ENCODE measurements at places on chromosomes 6 and 20.

GRCh38 chr6:1802491-1803395, 193.0 kb downstream of the FOXC1 start:
- peak; percentile 58 for DNase-seq

DNA sequence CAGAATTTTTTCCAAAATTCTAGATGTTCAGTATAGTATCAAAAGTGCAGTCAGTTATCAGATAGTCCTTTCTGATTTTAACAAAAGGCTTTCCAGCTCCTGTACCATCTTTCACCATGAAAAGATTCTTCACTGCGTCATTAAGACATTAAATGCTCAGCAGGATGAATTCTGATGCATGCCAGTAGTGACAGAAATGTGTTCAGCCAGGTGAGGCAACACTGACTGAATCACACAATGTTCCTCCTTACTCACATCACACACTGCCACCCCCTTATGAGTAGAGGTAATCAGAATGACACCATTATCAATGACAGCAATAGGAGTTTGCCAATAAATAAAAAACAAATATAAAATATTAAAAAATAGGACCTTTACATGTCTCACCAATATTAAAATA, 426.6 kb upstream of the PLCB4 start:
- DNase-seq = no peak

GRCh38 chr20:37316116-37316774, 26.8 kb downstream of the MANBAL start:
- DNase-seq = no peak

GRCh38 chr6:121485359-121485811, 49.9 kb downstream of the GJA1 start:
- DNase-seq = no peak

GRCh38 chr6:34018961-34019606, 126.8 kb downstream of the GRM4 start:
- DNase-seq = no peak

DNA sequence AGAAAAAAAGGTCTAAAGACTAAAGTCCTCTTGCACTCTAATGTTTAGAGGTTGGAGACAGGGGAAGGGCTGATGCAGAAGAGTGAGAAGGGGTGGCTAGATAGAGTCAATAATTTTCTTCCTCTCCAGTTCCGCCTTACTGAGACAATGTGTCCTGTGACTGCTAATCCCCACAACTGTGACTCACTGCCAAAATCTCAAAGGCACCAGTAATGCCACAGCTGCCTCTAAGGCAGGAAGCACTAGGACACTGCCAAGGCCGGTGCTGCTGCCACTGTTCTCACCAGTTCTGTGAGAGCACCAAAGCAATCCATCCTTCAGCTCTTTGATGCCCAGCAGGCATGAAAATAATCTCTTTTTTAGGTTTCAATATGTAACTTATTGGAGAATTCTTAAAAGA, 701.9 kb upstream of the MAP3K7 start:
- no peak for DNase-seq

GRCh38 chr20:1436263-1436662, 30.4 kb downstream of the NSFL1C start:
- no peak for DNase-seq

DNA sequence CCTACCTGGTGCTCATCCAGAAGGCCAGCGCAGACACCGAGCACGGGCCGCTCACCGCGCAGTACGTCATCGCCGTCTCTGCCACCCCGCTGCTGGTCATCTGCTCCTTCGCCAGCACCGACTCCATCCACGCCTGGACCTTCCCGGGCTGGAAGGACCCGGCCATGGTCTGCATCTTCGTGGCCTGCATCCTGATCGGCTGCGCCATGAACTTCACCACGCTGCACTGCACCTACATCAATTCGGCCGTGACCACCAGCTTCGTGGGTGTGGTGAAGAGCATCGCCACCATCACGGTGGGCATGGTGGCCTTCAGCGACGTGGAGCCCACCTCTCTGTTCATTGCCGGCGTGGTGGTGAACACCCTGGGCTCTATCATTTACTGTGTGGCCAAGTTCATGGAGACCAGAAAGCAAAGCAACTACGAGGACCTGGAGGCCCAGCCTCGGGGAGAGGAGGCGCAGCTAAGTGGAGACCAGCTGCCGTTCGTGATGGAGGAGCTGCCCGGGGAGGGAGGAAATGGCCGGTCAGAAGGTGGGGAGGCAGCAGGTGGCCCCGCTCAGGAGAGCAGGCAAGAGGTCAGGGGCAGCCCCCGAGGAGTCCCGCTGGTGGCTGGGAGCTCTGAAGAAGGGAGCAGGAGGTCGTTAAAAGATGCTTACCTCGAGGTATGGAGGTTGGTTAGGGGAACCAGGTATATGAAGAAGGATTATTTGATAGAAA, 2.0 kb downstream of the SLC35D3 start:
- peak; percentile 28 for DNase-seq

GRCh38 chr6:69622924-69623323, 173.9 kb downstream of the LMBRD1 start:
- DNase-seq = peak; percentile 27

DNA sequence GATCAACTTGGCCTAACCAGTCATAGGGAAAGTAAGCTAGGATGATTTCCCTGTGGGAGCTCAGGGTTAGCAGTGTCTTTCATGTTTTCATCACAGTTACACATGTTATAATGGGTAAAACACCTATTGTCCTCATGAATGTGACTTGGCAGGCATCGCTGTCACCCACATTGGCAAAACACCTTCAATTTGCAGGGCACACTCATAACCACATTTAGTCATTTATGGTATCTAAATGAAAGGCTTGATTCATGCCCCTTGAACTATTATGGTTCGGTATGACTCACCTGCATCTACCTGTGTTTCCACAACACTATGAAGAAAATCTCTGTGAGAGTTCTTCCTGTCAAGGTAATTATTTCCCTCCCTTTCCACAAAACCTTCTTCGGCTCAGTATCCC, 49.2 kb downstream of the FRK start:
- no peak for DNase-seq

GRCh38 chr6:579339-579738, 77.6 kb downstream of the HUS1B start:
- no peak for DNase-seq

- no peak for DNase-seq
Observed at GRCh38 chr6:117771403-117771802, 96.1 kb downstream of the NUS1 start.

DNA sequence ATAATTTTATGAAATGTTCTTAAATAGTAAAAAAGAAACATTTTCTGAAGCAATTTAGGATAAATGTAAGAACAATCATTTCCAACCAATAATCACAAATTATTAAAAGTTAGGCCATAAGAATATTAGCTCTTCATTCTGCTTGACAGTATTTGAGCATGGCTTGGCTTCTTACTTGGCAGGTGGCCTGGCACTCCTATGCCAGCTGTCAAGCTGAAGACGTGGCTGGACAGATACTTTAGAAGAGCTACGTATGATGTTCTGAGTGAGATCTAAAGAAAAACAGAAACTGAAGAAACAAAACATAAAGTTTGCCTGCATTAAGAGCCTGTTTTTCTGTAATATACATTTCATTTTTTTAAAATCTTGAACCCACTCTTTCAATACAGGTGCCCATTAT, 438.9 kb downstream of the GRIK2 start:
- no peak for DNase-seq

DNA sequence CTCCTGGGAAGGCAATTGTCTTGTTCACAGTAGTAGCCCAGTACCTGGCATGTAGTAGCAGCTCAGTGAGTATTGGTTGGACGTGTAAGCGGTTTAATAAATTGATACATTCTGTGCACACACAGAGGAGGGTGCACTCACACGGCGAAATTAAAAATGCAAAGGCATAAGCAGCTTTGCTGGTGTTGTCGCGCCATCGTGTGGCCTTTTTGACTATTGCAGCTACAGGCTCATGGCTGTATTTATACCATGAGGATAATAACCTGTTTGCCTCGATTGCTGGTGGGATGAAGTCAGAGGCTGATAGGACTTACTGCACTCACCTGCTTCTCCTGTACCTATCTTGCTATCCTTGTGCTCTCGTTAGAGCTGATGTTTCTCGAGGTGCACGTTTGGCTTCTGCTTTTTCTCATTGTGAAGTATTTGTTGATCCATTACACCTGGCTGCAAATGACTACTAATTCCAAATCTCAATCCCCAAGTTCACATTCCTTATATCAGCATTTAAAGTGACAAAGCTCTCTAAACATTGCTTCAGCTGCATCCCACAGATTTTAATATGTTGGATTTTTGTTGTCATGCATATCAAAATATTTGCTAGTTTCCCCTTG, 61.5 kb downstream of the TBXT start:
- peak; percentile 75 for DNase-seq

- no peak for DNase-seq
Observed at GRCh38 chr20:37503256-37503927, 17.7 kb upstream of the NNAT start.

- peak; percentile 71 for DNase-seq
Observed at GRCh38 chr20:57428324-57429158, 37.3 kb downstream of the RBM38 start.

GRCh38 chr20:38729767-38730166, 5.5 kb downstream of the SLC32A1 start:
- DNase-seq = no peak

- DNase-seq = no peak
Observed at GRCh38 chr6:138568997-138569396, 69.7 kb upstream of the NHSL1 start.

DNA sequence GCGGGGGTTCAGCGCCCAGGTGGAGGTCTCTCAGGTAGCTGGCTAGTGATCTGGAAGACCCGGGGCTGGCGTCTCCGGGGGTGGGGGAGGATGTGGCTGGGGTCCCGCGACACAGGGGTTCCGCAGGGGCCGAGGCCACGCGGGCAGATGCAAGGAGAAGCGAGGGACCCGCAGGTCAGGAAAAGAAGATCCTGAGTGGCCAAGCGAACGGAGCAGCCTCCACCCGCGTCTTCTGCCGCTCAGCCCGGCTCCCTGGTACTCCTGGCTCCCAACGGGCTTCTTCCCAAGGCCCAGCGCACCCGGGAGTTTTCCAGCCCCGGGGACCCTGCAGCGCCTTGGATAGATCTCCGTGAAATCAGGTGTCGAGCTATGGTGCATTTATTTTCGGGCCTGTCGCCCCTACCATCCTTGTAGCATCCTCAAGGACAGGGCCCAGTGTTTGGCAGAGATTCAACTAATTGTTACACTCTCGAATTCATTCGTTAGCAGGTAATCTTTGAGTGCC, 682 bp upstream of the CHD6 start:
- no peak for DNase-seq

DNA sequence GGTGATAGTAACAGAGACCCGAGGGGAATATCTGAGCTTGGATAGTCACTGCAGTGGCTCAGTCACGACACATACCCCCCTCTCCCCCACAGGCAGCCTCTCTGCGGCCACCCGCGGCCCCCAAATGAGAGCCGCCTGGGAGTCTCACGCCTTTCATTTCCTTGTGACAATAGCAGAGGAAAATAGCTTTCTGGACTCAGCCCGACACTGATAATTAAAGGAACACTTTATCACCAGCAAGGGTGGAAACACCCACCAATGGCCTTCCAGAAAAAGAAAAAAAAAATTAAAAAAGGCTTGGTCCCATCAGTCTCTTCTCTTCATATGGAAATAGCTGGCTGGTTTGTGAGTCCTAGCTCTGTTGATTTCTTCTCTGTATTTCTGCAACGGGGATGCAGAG, 35.1 kb upstream of the KCNG1 start:
- DNase-seq = peak; percentile 16

GRCh38 chr6:14383393-14384174, 266.0 kb downstream of the CD83 start:
- no peak for DNase-seq

- DNase-seq = no peak
Observed at GRCh38 chr6:84825461-84825860, 61.1 kb upstream of the TBX18 start.

DNA sequence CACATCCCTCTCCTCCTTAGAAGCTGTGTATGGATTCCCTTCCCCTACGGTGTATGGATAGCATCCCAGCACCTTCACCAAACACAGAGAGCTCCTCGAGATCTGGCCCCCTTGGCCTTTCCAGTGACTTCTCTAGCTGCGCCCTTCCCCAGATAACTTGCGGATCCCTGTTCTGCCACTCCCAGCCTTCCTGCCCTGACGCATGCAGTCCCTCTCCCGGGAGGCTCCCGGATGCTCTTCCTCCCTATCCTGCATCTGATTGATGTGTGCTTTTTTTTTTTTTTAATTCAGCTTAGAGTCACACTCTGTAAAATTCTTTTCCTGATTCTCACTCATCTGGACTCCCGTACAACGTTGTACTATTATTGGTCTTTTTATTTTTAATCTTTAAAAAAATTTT, 44.8 kb downstream of the GCNT2 start:
- DNase-seq = no peak

- DNase-seq = no peak
Observed at GRCh38 chr6:111461860-111462259, 21.2 kb downstream of the REV3L start.

DNA sequence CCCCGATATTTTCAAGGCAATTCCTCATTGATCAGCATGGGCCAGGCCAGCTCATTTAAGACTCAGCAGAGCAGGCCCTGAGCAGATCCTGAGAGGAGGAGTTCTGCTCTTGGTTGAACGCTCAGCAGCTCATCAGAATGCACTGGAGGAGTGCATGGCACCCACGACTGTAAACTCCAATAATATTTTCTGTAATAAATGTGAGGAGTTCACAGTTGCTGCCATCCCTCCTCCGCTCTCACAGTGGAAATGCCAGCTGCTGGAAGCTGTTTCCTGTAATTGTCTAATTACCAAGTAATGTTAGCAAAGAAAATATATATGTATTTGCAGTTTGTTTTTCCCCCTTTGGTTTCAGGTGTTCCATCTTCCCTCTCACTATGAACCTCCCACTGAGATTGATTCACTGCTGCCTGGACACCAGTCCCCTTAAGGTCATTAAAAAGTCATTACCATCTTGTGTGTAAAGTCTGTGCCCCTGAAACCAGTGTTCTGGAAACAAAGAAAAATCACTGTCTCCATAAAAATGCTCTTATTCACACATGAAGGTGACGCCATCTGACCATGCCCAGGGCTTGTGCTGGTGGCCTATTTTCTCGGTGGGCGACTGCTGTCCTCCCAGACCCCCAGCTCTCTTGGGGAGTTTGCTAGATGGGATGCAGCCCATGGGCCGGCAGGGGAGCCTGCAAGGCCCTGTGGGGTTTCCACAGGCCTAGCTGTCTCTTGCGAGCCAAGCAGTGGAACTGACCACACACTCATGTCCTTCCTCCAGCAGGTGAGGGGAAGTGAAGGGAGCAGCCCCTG, 374.2 kb downstream of the ZFAND3 start:
- no peak for DNase-seq

DNA sequence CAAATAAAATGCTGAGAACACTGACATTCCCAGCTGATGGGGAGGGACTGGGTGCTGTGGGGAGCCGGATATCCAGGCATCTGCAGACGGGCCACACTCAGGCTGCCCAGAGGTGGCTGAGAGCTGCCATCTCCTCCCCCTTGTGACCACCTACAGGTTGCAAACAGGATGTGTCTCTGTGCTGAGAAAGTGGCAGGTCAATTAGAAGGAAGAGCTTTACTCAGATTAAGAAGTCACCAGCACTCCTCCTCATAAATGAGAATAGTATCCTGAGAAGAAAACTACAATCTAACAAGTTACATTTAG, 63.0 kb downstream of the HUS1B start:
- peak; percentile 61 for DNase-seq

- DNase-seq = no peak
Observed at GRCh38 chr6:15475872-15476271, 187.0 kb downstream of the DTNBP1 start.

GRCh38 chr6:149484733-149485700, at the start of gene ZC3H12D:
Gene ZC3H12D (minus strand): TSS chr6:149485014. CDS start chr6:149474543, 10,471 bp downstream.
- no peak for DNase-seq

Data from H7 (cell line).